ENCODE measurements at places on chromosomes 16 and 17.

DNA sequence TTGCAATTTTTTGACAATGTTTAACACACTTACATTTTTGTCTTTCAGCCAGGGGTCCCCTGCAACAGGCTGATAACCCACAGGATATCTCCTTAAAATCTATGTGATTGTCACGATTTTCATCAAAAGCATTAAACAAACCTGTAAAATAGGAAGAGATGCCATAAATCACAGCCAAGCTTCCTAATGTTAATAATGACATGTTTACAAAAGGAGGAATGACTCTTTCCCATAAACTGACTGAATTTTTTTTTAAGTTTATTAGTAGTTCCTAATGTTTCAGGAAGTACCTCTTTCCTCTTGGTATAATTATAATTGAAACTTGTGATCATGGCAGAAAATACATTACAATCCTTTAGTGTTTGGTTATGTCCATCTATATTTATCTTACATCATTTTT lies 119.6 kb downstream of the CA4 start:
- DNase-seq, result no peak

DNA sequence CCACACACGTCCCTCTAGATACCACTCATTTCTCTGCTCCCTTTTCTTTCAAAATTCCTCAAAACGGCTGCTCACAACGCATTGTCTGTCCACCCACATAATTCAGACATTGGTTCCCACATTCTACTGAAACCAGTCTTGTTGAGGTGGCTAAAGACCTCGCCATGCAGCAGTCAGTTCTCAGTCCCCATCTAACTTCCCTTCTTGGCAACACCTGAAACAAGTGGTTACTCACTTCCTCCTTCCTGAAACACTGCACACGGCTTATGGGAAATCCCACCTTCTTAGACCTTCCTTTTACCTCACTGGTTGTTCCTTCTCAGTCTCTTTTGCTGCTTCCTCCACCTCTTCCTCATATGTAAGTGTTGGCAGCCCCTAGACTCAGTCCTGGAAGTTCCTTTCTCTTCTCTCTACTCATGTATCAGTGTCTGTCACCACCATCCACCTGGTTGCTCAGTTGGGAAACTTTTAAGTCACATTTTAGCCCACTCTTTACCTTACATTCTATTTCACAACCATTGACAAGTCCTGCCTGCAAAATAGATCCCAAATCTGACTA lies 277.1 kb downstream of the CEP112 start:
- DNase-seq, result no peak

- no peak for DNase-seq
These were observed 6.9 kb downstream of the TSC2 start for GRCh38 chr16:2054543-2055245.

DNA sequence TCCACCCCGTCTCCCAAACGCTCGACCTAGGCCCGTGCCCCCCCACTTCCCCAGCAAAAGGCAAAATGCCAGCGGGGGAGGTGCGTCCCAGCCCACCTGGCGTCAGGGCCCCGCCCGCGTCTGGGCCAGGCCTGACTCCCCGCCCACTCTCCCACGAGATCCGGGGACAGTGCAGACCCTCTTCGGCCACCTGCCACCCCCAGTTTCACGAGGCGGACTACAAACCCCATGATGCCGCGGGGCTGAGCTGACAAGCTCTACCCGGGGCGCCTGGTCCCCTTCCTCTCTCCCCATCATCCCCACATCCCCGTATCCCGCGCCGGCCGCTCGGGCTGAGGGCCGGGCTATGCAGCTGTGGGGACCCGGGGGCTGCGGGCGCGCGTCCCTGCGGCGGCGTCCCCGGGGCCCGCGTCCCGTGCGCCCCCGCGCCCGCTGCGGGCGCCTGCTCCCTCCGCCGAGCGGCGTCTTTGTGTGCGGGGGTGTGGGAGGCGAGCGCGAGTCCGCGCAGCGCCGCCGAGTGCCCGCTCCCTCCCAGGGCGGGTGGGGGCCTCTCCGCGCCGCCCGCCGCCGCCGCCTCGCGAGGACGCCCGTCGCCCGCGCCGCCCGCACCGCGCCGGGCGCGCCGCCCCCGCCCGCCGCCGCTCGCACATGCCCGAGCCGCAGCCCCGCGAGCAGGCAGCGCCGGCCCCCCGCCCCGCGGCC lies at the start of gene ANKRD13B:
TSS of gene ANKRD13B (plus strand) at position 283 of the 702 bp plus-strand sequence. CDS start 490 bp downstream, outside the sequence.
- no peak for DNase-seq

DNA sequence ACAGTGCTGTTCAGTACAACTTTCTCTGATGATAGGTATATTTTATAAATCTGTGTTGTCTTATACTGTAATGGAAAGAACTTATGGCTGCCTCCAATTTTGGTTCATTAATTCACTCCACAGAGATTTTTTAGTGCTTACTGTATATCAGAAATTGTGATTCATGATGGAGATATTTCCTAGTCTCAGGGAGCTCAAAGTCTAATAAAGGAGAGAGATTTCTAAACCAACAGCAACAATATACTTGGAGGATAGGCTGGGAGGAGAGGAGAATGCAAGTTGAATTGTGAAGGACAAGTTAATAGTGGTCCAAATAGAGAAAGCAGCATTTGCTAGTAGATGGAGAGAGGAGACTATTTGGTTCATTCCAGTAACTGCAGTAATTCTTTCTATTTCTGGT lies 63.5 kb downstream of the TANC2 start:
- DNase-seq, result no peak

DNA sequence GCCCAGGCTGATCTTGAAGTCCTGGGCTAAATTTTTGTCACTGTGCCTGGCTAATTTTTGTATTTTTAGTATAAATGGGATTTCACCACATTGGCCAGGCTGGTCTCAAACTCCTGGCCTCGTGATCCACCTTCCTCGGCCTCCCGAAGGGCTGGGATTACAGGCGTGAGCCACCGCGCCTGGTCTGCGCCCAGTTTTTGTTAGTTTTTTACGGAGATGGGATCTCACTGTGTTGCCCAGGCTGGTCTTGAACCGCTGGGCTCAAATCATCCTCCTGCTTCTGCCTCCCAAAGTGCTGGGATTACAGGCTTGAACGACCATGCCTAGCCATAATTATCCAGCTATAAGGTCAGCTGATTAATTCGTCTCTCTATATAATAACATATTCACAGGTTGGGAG lies 2.7 kb upstream of the CEMP1 start:
- no peak for DNase-seq

DNA sequence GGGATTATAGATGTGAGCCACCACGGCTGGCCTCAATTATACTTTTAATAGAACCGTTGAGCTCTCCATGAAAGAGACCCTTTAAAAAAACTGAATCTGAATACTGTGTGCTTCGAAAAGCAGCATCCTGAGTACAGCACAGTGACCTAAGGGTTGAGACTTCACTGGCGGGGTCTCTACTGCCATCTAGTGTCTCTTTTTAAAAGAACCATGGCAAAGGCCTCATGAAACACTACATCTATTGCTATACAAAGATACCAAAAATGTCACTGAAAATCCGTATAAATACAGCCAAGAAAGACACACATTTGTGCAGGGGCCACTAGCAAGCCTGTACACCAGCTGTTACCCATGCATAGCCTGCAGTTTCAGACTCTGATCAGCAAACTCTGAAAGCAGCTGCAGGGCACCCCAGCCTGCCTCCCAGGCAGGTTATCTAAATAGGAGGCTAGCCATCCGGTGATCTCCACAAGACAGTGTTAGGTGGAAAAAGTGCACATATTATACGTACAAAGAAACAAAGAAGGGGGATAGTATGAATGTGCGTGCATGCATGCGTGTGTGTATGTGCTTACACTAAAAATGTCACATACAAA lies 35.3 kb downstream of the NPLOC4 start:
- DNase-seq, result peak; percentile 2

- no peak for DNase-seq
These were observed 68.6 kb downstream of the ZZEF1 start for GRCh38 chr17:4073983-4074830.

- no peak for DNase-seq
These were observed 458.8 kb upstream of the HSBP1 start for GRCh38 chr16:83348991-83349390.

- no peak for DNase-seq
These were observed 10.6 kb upstream of the ARL6IP1 start for GRCh38 chr16:18811925-18812324.

GRCh38 chr16:19749571-19750080 lies 31.6 kb downstream of the IQCK start:
- DNase-seq, result no peak

DNA sequence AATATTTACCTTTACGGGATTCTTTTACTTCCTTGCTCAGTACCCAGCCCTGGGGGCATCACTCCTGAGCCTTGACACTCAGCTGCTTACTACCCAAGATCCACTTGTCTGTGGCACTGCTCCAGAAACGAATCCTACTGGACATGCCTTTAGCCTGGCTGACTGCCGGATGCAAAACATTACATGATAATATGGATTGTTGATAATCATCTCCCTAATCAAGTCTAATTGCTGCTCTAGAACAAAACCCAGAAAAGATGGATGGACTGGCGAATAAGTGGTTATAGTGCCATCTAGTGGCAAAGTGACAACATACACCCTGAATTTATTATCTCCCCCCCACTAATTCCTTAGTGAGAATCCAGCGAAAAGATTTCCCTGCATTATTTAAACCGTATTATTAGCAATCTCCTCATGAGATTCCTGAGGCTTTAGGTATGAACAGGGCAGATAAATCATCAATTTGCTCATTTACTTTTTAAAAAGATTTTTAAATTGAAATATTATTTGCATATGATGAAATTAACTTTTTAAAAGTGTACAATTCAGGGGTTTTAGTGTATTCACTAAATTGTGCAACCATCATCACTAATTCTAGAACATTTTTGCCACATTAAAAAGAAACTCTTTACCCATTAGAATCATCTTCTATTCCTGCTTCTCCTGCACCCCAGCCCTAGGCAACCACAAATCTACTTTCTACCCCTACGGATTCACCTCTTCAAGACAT lies 61.6 kb downstream of the RGS9 start:
- no peak for DNase-seq

GRCh38 chr16:88813269-88814143 lies 1.8 kb upstream of the APRT start:
- DNase-seq, result no peak

DNA sequence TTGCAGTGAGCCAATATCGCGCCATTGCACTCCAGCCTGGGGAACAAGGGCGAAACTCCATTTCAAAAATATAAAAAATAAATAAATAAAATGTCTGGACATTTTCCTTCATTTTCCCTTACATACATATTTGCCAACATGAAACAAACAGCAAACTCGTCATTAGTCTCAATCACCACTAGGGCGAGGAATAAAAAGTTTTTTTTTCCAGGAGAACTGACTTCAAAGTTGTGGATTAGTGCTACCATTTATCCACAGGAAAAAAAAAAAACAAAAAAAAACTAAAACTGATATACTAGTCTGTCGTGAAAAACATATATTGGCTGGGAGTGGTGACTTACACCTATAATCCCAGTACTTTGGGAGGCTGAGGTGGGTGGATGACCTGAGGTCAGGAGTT lies 77.0 kb upstream of the MTMR4 start:
- DNase-seq, result no peak

DNA sequence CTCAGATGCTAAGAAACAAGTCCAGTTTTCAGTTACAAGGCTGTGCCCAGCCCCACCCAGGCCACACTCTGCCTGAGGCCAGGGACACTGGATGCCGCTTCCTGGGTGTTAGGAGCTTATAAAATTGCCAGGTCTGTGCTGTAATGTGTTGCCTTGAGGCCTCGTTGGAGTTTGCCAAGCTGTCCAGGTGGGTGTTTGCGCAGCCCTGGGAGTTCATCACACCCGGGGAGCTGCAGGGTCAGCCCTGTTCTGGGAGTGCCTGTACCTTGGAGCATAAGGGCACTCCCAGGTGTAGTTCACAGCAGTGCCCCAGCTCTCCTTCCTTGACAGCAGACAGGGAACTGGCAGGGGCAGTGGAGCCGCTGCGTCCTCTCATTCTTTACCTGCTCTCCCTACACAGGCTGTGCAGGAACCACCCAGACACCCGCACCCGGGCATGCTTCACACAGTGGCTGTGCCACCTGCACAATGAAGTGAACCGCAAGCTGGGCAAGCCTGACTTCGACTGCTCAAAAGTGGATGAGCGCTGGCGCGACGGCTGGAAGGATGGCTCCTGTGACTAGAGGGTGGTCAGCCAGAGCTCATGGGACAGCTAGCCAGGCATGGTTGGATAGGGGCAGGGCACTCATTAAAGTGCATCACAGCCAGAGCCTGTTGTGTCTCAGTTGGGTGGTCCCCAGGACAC lies 1.6 kb downstream of the GFER start:
- DNase-seq, result no peak

DNA sequence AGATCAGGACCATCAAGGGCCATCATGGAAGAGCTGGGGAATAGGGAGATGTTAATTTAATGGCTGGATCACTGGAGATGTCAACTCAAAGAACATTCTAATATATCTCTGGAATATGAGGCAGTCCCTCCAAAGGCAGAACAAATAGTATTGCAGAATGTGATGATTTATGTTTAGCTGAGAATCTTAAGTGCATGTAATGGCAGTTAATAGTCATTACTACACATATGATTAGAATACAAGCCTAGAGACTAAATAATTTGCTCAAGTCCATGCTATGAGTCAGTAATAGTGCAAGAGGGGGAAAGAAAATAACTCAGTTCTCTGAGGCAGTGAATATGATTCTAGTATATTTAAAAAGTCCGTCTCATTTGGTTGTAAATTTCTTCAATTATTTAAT lies 32.3 kb downstream of the SNTB2 start:
- no peak for DNase-seq

DNA sequence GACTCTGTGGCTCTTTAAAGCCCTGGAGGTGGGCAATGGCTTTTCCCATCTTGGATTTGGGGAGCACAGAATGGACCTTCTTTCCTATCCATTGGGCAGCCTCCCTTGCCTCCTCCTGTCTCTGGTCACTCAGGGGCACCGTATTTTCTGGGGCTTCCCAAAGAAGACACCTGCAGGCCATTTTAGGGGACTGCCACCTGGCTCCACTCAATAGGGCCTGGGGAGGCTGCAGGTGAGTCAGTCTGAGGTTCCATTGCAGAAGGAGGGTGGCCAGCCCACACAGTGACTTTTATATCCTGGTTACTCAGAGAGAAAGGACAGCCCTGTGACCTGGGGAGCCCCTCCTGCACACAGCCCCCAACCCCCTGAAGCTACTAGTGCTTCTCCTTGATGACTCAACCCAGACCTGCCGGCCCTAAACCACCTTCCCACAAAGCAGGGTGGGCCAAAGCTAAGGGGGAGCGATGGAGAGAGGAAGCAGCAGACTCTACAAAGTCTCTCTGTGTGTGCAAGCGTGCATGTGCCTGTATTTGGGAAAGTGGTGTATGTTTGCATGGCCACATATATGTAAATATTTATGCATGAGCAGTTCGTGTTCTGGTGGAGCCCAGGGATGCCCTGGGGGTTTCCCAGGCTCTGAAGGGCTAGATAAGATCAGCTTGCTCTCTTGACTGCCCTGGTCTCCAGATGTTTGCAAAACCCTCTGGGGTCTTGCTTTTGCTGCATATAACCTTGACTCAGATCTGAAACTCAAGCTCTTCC lies 5.0 kb downstream of the CX3CL1 start:
- DNase-seq, result no peak

GRCh38 chr16:75423723-75424104 lies 9.6 kb downstream of the CFDP1 start:
- DNase-seq, result no peak

GRCh38 chr17:56230660-56231059 lies 77.4 kb downstream of the ANKFN1 start:
- DNase-seq, result no peak

Measured in effector CD8-positive, alpha-beta T cell (primary cell).